Breast epithelium (tissue), 4 donors: ENCODE measurements at places on chromosomes 3 and 15. TPM values are rescaled to one million over a fixed set of nuclear protein-coding genes. Genes with fewer than 3 reads are reported as not detected.

GRCh38 chr15:76501726-76502125 is 165.2 kb downstream of the ISL2 start:
- no peak for DNase-seq

DNA sequence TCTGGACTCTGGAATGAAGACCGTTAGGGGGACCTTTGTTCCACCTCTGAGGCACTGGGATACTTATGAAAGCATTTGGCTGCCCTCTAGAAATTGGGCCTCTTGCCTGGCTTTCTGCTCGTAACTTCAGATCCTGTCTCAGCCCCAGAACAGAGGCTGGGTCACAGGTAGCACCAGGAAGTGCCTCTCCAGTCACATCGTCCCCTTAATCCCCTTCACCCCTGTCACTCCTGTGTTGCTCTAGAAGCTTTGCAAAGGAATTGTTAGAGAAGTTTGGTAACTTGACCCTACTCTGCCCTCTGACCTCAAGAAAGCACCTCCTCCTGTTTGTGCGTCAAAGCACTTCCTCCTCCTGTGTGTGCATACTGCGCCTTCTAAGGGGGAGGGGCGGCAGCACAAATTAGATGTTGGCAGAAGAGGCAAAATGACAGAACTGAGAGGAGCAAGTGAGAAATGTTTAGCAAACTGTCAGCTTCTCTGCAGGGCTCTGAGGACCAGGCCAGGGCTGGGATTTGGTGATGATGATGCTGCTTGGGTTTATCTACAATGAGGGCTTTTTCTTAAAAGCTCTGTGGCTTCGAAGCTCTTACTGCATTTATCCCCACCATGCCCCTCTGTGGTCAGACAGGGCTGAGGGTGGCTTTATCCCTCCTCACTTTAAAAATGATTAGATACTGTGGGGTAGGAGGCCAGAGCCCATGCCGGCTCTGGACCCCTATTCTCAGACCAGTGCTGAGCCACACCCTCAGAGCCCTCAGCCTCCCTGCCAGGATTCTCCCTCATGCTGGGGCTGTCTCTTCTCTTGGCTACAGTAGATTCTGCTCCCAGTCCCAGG is 76.2 kb downstream of the LARS2 start:
- no peak for DNase-seq

The NTRK3 gene
- total RNA-seq = 13.8 TPM

The CELF6 gene
- 2.6 TPM for total RNA-seq

The ZPLD1 gene
- 0.33 TPM for total RNA-seq

DNA sequence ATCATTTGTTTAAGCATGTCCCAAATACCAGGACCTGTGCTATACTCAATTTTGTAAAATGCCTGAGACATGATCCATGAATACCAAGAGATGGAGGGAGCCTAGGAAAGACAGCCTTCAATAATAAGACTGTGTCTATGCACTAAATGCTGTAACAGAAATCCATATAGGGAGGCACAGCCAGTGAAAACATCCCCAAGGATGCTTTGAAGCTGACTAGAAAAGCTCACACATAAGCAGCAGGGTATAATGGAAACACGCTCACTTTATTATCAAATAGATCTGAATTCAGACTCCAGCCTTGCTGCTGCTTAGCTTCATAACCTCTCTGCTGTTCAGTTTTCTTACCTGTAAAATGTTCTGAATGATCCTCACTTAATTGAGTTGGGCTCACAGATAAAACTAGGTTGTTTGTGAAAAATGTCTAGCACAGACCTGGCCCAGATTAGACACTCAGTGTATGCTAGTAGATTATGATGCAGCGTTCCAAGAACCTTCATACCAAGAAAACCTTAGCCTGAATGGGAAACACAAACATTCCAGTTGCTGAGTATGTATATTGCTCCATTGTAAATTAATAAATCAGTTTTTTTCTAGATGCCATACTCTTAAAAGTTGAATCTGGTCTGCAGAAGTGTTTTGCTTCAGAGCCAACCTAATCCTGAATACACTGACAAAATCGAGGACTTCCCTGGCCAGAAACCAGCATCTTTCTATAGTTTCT is 3.8 kb upstream of the LARP6 start:
- DNase-seq = no peak

DNA sequence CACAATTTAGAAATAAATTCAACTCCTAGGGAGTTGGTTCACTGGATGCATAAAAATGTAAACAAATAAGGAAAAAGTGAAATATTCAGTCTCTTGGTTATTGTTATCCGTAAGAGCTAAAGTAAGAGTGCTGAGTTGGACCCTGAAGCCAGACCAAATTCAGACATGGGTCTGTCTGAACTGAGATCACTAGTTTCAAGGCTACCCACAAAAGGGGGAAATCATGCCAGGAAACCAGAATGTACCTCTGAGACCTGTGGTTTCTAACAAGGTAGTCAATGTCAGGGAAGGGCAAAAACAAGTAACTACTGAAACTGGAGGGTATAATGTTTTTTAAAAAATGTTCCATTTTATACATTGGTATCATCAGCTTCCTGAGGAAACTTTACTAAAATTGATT is 35.2 kb upstream of the GOLGA6L2 start:
- no peak for DNase-seq

DNA sequence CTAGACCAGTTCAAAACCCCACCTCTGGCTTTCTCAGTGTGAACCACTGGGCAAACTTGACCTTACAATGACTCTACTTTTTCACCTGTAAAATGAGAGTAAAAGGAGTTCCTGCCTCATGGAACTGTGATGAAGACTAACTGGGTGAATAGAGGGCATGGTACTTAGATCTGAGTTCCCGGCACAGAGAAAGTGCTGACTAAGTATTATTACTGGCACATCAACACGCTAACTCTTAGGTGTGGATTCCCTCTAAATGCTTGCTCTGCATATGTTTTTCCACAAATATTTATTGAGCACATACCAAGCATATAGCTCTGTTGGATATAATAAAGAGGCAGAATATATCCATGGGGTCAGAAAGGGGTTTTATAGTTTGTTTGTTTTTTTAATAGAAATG is 437.8 kb downstream of the MAGI1 start:
- no peak for DNase-seq

DNA sequence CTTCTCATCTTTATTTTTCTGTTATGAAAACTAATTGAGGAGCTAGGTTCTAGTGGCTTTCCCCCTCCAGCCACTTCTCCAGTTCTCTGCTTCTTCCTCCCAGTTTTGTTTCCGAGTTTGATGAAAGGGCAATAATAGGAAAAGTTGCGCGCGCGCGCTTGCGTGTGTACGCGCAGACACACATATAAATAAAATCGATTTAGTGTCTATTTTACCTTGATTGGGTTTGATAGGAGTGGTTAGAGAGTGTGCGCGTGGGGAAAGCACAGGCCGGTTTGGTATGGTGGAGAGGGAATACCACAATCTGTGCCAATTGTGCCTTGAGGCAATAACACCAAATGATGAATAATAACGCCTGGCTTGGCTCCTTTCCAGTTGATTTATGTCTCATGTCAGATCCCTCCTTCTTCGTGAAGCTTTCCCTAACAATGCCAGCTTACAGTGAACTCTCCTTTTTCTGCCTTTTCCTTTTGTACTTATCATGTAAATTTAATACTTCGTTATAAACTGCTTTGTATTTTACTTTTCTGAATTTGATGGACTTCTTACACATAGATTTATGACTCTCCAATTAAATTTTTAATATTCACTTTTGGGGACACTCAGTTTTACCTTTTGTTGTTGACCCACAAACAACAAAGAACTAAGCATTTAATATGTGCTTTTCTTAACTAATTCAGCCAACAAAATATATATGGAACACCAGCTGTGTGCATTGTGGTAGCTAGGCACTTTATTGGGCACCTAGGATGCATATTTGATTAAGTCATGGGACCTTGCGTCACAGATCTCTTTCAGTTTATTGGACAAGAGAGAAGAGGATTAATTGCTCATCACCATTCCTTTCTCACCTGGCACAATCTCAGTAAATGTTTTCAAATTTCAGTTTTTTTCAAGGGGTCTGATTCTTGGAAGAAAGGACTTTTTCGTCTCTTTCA is 1.7 kb downstream of the TIPARP start:
- DNase-seq = peak; percentile 38

The PPARG gene
- total RNA-seq = 44.2 TPM

DNA sequence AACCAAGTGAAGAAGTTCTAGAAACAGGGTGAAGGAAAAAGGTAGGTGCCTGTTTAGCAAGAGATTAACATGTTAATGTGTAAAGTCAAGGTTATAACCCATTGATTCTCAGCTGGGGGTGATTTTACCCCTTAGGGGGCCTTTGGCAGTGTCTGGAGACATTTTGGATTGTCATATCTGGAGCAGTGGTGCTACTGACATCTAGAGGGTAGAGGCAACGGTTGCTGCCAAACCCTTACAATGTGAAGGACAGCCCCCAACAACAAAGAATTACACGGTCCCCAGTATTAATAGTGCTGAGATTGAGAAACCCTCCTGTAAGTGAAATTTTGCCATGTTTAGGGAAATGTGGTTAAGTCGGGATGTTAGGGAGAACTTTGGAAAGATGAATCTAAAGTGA is 74.7 kb downstream of the CRYBG3 start:
- DNase-seq = no peak

The GPR62 gene
- not detected for total RNA-seq

DNA sequence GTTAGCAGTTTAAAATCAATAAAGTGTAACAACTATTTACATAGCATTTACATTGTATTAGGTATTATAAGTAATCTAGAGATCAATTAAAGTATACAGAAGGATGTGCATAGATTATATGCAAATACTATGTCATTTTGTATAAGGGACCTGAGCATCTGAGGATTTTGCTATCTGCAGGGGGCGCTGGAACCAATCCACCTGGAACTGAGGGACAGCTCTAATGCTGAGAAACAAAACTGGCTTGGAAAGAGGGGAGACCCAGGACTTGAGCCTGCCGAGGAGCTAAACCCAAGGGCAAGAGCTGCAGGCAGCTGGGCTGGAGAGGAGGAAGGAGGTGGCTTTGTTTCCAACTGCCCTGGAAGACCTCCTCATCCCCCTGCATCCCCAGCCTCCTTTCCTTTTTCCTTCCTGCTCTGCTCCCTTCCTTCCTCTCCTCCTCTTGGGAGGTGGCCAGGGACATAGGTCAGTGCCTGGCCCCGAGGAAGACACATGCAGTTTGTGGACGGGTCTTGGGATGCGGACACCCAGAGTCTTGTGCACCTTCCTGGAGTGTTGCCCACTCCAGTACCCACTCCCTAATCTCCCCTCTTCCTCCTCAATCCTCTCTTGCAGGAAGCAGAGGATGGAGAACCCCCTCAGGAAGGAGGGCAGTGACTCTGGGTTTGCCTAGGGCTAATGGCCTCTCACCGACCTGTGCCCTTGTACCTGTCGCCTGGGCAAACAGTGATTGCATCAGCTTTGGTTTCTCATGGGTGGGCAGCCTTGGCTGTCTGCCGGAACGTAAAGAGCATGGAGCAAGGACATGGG is 825 bp upstream of the RTP3 start:
- DNase-seq = no peak

DNA sequence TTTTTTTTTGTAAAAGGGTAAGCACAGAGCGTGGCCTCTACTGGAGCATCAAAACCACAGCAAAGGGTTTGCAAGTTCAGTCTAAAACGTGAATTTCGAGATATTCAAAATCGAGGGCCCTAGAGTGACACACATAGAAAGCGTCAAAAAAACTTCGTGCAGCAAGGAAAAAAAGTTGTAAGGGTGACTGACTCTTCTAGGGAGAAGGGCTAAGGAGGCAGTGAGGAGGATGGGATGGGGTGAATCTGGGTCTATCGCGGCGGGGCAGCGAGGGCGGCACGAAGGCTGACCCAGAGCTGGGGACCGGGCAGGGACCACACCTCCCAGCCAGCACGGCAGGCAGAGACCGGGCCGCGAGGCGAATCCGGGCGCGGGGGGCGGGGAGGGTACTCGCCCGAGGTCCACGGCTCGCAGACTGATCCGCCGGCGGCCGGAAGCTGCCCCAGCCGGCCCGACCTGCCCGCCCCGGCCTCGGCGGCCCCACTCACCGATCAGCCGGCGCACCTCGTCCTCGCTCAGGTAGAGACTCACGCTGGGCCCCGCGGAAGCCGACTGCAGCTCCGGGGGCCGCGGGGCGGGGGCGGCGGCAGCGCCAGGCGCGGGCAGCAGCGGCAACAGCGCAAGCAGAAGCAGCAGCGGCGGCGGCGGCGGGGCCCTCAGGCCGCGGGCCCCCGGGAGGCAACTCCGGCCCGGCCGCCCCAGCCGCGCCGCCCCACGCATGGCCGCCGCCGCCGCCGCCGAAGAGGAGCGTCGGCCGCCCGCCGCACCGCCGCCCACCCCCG is 533 bp downstream of the RYK start:
- no peak for DNase-seq

- no peak for DNase-seq
Observed at GRCh38 chr15:101264911-101265641, 12.2 kb downstream of the SELENOS start.

DNA sequence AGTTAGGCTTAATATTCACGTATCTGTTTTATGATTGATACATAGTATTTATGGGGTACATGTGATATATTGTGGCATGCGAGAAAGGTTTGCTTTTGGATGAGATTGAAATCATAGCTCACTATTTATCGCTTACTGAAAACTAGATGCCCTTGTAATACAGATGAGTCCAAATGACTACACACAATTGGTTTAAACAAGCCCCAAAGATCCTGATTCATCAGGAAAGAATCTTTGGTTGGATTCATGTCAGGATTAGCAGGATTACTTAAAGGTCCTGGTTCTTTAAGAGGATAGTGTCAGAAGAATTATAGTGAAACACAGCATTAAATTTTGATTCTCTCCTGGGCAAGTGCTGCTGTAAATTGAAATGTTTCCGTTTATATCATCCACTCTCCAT is 18.6 kb upstream of the AADAC start:
- no peak for DNase-seq

The EDEM1 gene
- total RNA-seq = 45.8 TPM

- DNase-seq = no peak
Observed at GRCh38 chr3:122938783-122939425, 88.7 kb downstream of the SEMA5B start.

- DNase-seq = no peak
Observed at GRCh38 chr3:28118087-28118486, 123.3 kb upstream of the CMC1 start.

DNA sequence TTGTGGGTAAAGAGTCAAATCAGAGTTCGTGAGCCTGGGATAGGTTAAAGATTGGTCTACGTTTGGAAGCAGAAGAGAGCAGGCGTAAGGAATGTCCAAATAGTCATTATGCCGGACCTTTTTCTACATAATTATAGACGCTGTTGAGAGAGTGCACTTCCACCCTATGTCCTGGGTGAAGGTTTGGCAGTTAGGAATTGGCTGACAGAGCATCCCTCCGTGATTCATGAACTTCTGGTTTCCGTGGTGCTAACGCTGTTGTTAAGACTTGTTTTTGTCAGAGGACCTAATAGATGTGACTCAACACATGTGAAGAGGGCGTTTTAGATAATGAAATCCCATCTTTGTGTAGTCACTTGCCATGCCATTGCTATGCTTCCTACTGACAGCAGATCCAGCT is 1.1 kb downstream of the EAF1 start:
- no peak for DNase-seq

The NDUFB4 gene
- 88.4 TPM for total RNA-seq

- DNase-seq = peak; percentile 44
Observed at GRCh38 chr3:158773845-158774830, 27.7 kb upstream of the MFSD1 start.

DNA sequence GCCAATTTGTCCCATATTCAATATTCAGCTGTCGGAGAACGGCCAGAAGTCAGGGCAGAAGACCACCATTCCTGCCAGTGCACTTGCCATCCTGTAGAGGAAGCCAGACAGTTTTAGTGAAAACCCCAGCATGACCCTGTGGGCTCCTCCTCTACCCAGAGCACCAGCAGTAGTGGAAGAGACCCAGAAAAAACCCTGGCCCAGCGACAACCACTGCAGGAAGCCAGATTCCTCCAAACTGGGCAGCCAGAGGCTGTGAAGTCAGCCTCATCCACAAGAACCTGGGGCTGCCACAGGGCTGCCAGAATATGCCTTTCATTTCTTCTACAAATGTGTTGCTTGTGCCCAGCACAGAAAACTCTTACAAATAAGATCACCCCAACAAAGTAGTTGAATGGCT is 67.3 kb downstream of the HMCES start:
- no peak for DNase-seq
